ENCODE measurements at places on chromosomes 5 and 9.

DNA sequence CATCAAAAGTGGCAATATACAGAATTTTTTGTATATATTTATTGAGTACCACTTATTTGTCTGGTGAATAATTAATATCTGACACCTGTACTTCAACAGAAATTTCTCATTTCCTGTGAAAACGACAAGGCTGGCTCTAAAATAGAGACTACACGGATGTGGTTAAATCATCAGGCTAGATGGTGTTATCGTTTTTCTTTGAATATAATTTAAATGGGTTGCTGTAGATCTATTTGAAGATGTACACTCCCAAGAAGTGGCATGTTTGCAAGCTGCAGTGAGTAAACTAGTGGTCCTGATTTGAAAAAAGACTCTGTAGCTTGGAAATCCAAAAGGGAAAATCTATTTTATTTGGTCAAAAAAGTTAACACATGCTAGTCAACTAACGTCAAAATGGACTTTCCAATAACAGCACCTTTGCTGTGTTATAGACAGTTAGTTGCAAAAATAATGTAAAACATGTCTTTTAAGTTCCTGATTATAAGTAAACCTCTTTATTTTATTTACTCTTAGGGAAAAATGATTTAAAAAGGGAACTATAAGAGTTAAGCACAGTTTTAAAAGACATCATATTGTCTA lies 13.8 kb downstream of the ST8SIA4 start:
- no peak for DNase-seq

DNA sequence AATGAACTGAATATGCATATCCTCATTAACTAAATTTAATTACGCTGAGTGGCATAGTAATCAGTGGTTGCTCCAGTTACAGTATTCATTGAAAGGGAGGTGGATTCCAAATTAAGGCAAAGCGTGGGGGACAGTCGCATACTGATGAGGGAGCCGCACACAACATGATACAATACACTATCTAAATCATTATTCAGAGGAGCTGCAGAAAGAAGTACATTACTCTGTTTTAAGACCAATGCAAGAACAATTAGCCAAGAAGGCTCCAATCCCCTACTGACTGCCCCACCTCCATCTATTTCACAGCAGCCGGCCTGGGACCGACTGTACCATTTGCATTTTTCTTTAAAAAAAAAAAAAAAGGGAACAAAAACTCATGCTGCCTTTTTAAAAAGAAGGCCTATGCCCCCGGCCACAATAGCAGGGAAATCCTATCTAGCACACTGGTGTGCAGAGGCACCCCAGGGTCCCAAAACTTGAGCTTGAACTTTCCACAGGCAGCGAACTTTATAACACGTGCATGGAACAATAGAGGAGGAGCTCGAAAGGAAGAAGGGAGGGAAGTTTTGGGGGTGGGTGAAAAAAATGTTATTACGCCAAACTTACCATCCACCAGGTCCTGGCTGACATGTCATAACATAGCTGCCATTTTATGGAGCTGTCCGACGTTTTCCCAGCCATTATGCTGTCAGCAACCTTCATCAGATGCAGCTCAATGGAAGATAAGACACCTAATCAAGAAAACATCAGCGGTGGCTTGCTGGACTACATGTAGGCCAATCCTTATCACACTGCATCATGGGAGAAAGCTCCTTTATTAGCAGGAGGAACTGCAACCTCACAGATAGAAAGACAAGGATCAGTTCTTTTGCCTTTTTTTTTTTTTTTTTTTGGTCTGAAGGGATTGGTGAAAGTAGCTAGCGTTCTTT lies 161.6 kb downstream of the ZDHHC21 start:
- no peak for DNase-seq

GRCh38 chr5:98721231-98721928 lies 52.1 kb upstream of the RGMB start:
- no peak for DNase-seq

GRCh38 chr9:96078897-96079490 lies 203.5 kb downstream of the ERCC6L2 start:
- no peak for DNase-seq

DNA sequence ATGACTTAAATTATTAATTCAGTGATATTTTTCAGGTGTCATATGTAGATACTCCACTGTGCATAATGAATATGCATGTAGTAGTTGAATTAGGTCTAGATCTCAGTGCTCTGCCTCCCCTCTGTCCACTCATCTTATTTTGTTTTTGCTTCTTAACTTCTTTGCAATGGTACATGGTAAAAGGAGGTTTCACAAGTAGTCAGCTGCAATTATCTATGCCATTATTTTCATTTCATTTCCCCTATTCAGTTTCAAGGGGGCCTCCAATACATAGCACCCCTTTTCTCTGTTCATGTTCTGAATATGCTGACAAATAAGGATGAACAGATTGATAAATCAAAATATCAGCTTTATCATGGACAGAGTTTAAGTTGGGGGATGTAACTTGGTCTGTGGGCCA lies 511.6 kb upstream of the ZNF608 start:
- no peak for DNase-seq

DNA sequence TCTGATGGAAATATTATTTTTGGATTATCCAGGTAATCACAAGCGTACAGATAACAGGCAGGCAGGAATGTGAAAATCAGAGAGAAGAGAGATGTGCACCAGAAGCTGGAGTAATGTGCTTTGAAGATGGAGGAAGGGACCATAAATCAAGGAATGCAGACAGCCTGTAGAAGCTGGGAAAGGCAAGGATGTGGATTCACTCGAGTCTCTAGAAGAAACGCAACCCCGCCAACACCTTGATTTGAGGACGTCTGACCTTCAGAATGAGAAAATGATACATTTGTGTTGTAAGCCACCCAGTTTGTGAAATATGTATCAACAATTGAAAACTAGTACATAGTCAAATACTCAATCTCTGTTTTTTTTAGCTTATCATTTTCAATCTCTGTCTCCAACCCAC lies 207.6 kb upstream of the MPDZ start:
- no peak for DNase-seq

GRCh38 chr5:54518818-54519508 lies 1.4 kb downstream of the SNX18 start:
- DNase-seq, result no peak

DNA sequence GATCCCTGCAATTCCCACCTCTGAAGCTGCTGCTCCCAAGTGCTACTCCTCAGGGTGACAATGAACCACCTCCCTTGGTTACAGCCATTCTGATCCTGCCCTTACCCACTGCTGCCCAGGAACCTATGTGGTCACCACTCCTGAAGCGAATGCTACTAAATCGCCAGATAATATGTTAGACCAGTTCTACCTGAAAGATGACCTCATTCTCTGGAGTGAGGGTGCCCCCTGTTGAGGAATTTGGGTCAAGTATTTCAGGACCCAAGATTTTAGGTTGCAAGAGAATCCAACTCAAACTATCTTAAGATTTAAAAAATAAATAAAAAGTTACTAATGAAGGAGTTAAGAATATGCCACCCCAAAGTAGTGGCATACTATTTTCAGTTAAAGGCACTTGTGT lies 5.8 kb upstream of the SNAPC3 start:
- peak; percentile 8 for DNase-seq

DNA sequence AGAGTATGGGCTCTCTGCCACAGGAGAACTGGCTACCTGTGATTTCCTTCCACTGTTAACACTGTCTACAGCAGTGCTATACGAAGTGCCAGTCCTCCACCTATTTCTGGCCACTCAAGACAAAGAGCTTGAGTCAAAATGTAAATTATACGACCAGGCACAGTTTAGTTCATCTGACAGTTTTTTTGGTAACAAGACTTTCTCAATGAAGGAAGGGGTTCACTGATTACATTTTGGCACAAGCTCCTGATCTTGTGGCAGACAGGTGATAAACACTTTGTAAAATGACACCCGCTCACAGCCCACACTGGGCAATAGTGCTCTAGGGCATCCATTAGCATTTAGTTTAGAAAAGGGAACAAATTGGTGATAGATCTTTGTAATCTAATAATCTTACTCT lies 8.6 kb downstream of the RBM22 start:
- DNase-seq, result no peak

GRCh38 chr5:90359073-90359920 lies 50.3 kb downstream of the CETN3 start:
- DNase-seq, result no peak

- no peak for DNase-seq
These were observed 40.1 kb downstream of the PHAX start for GRCh38 chr5:126640866-126641265.

- DNase-seq, result no peak
These were observed 6.3 kb upstream of the DBN1 start for GRCh38 chr5:177479774-177480173.

DNA sequence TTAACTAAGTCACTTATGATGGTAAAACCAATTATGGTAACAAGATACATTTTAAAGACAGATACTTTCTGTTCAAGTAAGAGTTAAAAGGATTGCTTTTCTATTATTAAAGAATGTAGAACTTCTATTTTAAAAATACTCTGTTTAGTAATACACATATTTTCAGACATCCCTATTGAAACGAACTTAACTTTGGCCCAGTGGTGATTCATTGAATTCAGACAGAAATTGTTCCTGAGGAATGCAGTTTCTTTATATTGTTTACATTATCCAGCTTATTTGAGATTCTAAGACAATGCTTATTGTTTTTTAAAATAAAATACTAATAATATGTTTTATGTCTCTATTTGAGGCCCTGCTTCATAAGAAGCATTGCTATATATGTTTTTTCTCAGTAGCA lies 816.4 kb downstream of the SEMA5A start:
- DNase-seq, result no peak

- DNase-seq, result no peak
These were observed 74.2 kb upstream of the GRAMD2B start for GRCh38 chr5:126348855-126349635.

DNA sequence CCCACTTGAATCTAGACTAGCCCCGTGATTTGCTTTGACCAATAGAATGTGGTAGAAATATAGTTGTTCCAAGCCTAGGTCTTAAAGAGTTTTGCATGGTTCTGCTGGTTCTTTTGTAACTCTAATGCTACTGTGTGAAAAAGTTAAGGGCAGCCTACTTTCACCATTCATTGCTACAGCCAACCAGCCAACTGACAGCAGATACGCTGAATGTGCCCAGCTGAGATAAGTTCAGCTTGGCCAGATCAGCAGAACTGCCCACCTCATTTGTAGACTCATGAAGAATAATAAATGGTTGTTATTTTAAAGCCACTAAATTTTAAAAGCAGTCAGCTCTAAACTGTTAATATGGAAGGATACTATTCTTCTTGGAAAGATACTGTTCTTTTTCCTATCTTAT lies 23.9 kb downstream of the NR3C1 start:
- DNase-seq, result no peak

DNA sequence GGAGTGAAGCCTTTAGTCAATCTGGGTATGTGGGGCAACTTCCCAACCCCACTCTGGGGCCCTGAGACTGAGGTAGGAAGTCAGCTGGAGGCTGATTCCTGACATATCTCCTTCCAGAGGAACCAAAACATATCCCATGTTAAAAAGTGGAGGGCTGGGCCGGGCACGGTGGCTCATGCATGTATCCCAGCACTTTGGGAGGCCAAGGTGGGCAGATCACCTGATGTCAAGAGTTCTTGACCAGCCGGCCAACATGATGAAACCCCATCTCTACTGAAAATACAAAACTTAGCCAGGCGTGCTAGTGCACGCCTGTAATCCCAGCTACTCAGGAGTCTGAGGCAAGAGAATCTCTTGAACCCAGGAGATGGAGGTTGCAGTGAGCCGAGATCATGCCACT lies 44.0 kb downstream of the CXXC5 start:
- no peak for DNase-seq

- no peak for DNase-seq
These were observed 210.7 kb upstream of the DMRT1 start for GRCh38 chr9:630817-631216.

DNA sequence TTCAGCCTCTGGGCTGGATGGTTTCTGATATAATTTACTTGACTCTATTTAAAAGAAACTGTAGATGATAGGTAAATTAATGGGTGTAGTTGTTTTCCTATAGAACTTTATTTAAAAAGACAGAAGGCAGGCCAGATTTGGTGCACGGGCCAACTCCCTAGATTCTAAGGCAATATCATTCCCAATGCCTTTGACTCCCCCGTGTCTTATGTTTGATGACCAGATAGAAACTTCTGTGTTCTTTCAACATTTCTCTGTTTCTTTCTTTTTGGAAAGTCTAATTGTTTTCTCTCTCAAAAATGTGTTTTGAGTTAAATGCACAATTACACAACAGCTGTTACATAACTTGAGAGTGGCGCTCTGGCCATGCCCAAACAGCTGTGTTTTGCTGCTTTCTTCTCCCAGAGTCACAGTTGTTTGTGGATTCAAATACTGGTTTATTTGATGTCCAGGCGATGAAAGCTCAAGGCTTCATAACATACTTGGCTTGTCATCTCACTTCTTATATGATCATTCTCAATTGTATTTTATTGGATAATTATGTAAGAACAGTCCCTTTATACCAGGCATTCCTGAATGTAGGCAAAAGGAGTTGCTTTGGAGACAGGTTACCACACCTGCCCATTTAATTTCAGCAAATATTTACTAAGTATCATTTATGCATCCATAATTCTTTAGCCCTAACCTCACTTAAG lies 1.7 kb upstream of the ALDH1A1 start:
- no peak for DNase-seq

GRCh38 chr9:99779277-99779676 lies 42.4 kb upstream of the NR4A3 start:
- no peak for DNase-seq

DNA sequence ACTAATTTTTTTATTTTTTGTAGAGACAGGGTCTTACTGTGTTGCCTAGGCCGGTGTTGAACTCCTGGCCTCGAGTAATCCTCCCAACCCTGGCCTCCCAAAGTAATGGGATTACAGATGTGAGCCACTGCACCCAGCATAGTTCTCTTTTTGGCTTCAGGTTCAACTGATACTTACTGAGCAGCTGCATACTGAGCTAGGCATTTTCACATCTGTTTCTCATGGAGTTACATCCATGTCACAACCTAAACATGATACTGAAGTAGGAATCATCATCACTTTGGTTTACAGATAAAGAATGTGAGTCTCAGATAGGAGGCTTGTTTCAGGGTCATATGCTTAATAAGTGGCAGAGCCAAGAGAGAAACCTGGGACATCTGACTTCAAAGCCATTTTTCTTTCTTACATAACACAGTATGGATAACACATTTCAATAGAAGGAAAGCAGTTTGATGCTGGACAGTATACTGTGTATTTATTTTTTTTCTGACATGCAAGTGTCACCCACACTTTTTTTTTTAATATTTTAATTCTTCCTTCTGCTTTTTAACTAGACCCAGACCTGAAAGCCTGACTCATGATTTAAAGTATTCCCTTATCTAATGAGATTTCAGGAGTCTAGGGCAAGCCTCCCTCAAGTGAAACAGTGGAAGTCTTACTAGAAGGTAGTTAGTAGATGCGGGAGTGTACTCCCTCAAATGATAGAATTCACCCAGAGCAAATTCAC lies 90.8 kb downstream of the HACD4 start:
- DNase-seq, result no peak

- DNase-seq, result no peak
These were observed 82.0 kb upstream of the TRIO start for GRCh38 chr5:14061106-14061505.

GRCh38 chr5:12413585-12413984 lies 509.3 kb upstream of the CTNND2 start:
- no peak for DNase-seq

DNA sequence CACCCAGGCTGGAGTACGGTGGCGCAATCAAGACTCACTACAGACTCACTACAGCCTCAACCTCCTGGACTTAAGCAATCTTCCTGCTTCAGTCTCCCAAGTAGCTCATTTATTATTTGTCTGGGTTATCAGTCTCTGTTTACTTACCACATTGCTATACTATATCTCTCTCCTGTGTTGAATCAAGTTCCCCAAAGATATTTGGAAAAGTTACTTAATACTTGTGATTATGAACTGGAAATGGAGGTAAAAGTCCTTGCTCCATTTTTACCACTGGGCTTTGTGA lies 55.6 kb downstream of the ANGPTL2 start:
- DNase-seq, result no peak
